ENCODE measurements at places on chromosomes 1 and 21.

- DNase-seq = no peak
Measured at GRCh38 chr1:106232128-106232527, 824.3 kb upstream of the PRMT6 start.

DNA sequence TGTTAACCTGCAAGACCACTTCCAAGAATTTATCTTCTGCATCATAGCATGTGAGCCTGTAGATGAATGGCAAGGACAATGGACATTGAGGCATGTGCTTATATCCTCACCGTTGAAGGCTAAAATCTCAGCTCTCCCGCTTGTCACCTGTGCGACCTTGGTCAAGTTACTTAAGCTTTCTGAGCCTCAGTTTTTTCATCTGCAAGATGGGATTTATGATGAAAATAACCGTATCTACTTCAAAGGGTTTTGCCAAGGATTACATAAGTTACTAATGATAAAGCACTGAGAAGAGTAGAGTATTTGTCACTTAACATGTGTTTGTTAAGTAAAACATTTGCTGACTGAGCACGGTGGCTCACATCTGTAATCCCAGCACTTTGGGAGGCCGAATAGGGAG, 14.9 kb downstream of the RAP1GAP start:
- no peak for DNase-seq

GRCh38 chr1:10962483-10962882, 50.0 kb upstream of the TARDBP start:
- DNase-seq = no peak

- no peak for DNase-seq
Measured at GRCh38 chr1:67433837-67434236, 3.6 kb upstream of the SERBP1 start.

DNA sequence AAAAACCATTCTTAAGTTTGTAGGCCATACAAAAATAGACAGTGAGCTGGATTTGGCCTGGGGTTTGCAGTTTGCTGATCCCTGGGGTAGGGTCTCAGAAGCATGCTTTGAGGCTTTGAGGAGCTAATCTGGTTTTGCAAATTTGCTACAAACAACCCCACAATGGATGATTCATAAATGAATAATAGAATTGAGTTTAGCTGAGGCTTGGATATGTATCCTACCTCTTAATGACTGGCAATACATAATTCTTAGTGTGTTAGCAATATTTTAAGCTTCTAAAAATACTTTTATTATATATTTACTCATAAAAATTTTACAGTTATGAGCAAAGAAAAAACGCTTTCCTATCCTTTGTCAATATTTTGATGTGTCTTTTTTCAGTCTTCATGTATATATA, 50.6 kb downstream of the ROR1 start:
- DNase-seq = no peak

- DNase-seq = no peak
Measured at GRCh38 chr1:170267317-170267716, 121.6 kb downstream of the NTMT2 start.

- no peak for DNase-seq
Measured at GRCh38 chr1:153429266-153430165, 13.2 kb downstream of the S100A7A start.

- no peak for DNase-seq
Measured at GRCh38 chr1:195071461-195071860, 1536.8 kb downstream of the KCNT2 start.

GRCh38 chr1:59560807-59561450, 253.8 kb upstream of the HOOK1 start:
- DNase-seq = no peak

- DNase-seq = no peak
Measured at GRCh38 chr1:8285103-8285502, 32.8 kb upstream of the SLC45A1 start.

DNA sequence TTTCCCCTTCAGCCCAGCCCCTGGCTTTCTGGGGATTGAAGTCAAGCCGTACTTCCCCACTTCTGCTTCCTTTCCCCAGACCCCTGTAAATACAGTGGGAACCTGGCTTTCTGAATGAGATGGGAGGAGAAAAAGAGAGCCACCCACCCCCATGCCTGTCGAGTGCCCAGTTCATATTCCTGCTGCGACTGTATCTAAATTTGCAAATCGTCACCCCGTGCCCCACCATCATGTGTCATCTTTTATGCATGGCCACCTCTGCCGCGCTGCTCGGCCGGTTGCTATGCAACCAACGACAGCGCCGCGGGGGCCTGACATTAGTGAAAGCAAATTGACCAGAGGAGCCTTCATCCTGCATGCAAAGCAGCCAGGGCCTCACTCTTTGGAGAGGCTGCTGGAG, 143.0 kb downstream of the ELAVL4 start:
- DNase-seq = no peak

DNA sequence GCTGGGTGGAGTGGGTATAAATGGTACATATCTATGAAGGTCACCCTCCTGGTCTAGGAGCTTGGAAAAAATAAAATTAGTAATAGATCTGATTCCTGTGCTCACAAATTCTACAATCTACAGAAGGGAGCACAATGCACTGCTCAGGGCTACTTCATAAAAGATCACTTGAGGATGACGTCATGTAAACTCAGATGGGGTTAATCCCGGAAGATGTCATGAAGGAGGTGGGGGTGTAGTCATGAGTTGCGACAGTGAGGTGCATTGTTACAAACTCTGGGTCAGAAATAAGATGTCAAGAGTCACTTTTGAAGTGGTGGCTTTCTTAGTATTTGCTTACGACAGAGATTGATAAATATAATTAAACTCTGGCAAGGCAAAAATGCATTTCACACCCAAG, 68.2 kb downstream of the LHX9 start:
- DNase-seq = no peak

DNA sequence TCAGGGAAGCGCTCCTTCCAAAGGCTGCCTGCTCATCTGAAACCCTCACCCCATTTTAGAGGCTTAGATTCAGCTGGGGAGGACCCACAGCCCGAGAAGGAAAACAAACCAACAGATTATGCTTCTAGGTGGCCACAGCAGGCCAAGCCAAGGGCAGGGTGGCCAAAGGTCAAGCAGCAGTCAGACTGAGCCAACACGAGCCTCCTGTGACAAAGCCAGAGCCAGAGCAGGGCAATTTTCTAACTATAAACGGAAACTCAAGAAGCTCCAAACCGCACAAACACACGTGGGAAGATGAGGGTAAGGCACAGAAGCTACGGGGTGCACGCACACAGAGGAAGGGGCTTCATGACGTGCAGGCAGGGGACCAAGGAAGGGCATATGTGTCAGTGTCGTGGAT, 64.1 kb downstream of the PLEKHA6 start:
- no peak for DNase-seq

DNA sequence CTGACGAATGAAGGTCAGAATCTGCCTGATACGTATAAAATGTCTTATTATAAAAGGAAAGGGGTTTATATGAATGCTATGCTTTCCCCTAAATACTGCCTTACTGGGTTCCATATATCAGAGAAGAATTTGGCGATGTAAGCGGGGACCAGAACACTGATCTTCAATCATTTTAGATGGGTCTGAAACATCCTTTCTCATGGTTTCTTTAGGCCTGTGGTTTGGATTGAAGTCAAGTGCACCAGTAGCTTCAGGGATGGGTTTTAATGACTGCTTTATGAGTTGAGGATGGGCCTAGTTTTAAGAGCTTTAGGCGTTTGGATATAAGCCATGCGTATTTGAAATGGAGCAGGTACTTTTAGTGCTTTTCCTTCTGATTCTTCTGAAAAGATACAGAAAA, 6.9 kb downstream of the FMN2 start:
- no peak for DNase-seq

DNA sequence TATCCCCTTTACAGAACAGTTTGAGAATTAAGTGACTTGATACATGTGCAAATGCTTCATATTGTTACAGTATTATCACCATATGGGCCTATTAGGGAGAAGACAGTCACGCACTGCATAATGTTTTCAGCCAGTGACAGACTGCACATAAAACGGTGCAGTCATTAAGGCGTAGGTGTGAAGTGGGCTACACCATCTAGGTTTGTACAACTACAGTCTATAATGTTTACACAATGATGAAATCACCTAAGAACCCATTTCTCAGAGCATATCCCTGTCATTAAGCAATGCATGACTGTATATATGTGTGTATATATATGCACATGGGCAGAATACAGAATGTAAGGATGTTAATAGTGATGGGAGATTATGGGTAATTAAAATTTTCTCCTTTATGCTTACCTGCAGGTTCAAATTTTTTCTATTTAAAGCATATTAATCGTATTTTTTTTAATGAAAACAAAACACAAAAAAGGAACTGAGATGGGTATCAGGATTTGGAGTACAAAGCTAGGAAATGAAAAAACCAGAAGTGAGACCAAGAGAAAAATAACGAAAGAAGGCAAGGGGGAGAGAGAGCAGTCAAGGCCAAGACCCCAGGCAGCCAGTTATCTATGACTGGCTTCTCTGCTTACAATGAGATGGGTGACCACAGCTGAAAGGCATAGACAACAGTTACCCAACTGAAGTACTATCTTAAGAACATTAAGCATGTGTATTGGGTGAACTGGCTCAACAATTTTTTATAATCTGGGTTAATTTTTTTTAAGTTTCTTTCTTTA, 122.9 kb upstream of the DAB1 start:
- DNase-seq = no peak

GRCh38 chr1:231786126-231786525, 159.5 kb downstream of the DISC1 start:
- no peak for DNase-seq

DNA sequence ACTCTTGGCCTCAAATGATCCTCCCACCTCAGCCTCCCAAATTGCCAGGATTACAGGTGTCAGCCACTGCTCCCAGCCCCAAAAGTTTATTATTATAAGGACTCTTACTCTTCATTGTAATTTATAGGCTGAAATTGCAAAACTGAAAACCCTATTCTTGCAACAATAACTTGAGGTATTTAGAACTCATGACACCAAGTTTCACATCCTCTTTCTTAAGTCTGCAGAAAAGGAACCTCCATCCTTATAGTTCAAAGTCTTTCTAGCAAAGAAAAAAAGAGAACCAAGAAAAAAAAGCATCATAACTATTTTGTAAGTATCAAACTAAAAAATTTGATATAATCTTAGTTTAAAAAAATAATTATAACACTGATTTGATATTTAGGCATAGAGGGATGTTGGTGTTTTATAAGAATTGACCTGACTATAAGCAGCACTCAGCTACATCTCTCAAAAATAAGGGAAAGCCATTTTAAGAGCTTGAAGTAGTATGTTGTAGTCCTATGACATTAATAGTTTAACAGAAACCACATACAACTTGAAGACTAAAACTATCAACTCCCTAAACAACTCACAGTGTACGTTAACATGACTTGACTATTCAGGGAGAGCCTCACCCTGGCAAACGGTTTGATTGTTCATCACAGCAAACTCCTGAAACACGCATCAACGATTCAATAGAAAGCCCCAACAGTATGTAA, 122.4 kb downstream of the AKT3 start:
- DNase-seq = no peak

- DNase-seq = no peak
Measured at GRCh38 chr1:23732363-23733224, 10.7 kb upstream of the ELOA start.

DNA sequence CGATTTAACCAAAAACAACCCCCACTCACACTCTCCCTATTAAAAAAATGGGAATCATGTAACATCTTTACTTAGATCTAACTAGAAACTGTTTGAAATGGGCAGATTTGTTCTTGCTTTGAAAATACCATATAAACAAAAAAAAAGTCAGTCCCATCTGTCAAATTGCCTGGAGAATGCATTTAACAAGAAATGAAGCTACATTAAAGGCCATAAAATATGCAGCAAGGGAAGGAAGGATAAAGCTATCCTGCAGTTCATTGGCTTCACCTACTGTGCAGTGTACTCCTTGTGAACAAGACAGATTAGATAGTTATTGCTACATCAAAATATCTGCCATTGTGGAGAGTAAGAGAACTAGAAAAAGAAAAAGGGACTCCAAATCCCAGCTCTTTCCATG, 160.5 kb downstream of the LRRC7 start:
- no peak for DNase-seq

DNA sequence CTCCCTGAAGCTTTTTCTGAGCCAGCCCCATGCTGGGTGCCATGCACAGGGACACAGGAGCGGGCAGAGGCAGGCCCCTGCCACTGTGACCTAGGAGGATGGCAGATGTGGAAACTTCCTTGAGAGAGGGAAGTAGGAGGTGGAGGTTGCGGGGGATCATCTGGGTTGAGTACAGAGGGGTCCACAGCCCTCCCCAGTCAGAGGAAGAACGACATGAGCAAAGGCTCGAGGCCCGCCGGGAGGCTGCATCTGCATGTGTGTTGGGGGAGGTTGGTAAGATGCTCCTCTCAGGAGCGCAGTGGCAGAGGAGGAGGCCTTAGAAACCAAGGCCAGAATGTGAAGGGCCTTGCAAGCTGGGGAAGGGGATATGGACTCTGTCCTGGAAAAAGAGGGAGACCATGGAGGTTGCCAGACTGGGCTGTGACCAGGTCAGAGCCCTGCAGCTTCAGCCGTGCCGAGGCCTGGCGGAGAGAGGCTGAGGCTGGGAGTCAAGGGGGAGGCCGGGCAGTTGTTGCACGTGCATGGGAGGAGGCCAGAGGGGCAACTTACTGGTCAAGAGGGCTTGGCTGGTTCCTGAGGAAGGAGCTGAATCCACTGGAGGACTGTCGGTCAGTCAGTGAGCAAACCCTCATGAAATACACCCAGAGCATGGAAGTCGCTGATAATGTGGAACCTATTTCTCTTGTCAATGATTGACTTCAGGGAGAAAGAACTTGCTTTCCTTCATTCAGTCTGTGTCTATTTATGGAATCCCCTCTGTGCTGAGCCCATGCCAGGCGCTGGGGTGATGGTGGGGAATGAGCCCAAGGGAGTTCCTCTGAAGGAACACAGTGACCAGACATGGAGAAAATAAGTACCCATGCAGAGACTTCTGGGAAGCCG, 31.7 kb downstream of the A3GALT2 start:
- no peak for DNase-seq

- DNase-seq = no peak
Measured at GRCh38 chr1:77031106-77031662, 163.9 kb downstream of the ST6GALNAC5 start.

- DNase-seq = no peak
Measured at GRCh38 chr21:41201385-41201784, 33.4 kb downstream of the BACE2 start.

- no peak for DNase-seq
Measured at GRCh38 chr1:5908461-5909375, 83.5 kb downstream of the NPHP4 start.

GRCh38 chr1:24989082-24989481, 59.0 kb upstream of the RUNX3 start:
- no peak for DNase-seq

- no peak for DNase-seq
Measured at GRCh38 chr21:43333298-43334062, 93.5 kb downstream of the SIK1 start.

- no peak for DNase-seq
Measured at GRCh38 chr1:2939041-2939552, 82.2 kb upstream of the ACTRT2 start.

DNA sequence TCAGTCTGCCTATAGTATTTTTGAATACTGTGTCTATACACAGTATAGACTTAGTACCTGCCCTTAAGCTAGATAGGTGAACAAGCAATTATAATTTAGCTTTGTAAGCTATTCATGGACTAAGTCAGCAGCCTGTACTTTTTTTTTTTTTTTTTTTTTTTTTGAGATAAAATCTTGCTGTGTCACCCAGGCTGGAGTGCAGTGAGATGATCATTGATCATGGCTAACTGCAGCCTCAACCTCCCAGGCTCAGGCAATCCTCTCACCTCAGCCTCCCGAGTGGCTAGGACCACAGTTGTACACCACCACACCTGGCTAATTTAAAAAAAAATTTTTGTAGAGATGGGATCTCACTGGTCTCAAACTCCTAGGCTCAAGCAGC, 17.3 kb downstream of the ITSN1 start:
- no peak for DNase-seq

- DNase-seq = no peak
Measured at GRCh38 chr21:36640721-36641244, 58.1 kb upstream of the SIM2 start.

GRCh38 chr21:16363518-16363917, 633.7 kb downstream of the USP25 start:
- DNase-seq = no peak
